ENCODE measurements at places on chromosomes 1 and 21.

- no peak for DNase-seq
Measured at GRCh38 chr1:167805041-167805556, 83.3 kb downstream of the MPZL1 start.

- DNase-seq = peak; percentile 28
Measured at GRCh38 chr1:46724991-46725735, 6.2 kb upstream of the EFCAB14 start.

DNA sequence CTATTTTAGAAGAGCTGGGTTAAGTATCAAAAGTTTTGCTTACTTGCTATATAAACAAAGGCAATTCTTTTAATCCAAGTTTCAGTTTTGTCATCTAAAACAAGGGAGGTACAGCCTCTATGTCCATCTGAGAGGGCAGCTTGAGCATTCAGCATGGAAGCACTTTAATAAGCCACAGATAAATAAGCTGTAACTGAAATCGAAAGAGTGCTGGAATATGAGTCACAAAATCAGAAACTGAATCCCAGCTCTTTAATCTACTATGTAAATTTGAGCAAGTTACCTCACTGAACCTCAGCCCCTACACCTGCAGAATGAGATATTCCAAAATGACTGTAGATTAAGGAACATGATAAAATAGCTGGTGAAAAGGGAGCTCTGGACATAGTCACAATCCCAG is 80.0 kb upstream of the HP1BP3 start:
- no peak for DNase-seq

- DNase-seq = peak; percentile 49
Measured at GRCh38 chr1:95043141-95043980, 29.4 kb downstream of the ALG14 start.

DNA sequence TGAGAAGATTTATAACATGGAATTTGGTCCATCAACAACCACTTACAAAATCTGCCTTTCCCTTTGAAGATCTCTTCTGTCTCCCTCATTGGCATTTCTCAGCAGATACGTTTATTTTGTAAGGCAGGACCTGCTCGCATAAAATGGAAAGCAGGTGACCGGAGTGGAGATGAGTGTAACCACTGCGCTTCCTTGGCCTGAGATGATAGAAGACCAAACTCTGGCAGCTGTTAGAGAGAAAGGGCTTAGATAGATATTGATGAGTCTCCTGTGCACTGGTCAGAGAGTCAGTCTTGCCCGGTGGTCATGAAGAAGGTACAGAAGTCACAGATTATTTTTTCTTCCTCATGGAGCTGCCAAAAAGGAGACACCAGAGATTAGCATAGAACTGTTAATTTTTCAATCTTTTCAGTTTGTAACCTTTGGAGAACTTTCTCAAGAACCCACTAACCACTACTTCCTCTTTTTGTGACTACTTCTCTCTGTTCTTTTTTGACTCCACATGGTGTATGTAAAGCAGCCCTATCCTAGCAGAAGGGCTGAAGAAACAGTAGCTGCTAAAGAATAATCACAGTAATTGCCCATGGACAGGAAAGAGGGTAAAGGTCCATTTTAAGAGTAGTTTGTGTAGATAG is 47.6 kb downstream of the FCRL3 start:
- no peak for DNase-seq

GRCh38 chr1:39187275-39188046 is 17.0 kb upstream of the MACF1 start:
- no peak for DNase-seq

DNA sequence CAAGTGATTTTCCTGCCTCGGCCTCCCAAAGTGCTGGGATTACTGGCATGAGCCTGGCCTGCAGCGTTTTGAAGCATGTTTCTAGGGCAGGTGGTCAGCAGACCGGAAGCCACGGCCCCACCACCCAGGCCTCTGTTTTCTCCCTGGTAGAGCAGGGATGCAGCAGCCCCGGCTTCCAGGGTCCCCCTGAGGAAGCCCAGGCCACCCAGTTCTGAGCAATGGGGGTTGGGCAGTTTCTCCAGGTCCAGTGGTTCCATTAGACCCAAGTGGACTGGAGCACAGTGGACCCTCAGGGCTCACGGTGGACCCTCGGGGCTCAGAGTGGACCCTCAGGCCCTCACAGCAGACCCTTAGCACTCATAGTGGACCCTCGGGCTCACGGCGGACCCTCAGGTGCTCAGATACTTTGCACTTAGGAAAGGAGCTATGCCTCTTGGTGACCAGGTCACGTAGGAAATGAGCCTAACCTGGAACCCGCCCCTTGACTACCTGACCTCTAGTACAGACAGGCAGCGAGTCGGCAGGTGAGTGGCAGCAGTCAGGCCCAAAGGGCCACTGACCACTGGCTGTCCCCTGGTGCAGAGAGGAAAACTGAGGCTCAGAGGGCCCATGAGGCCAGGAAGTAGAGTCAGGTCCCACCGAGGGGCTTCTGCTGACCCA is 4.6 kb upstream of the FNDC10 start:
- no peak for DNase-seq

GRCh38 chr1:46725736-46726108 is 6.8 kb upstream of the EFCAB14 start:
- no peak for DNase-seq

- DNase-seq = no peak
Measured at GRCh38 chr21:29365661-29366265, 67.0 kb downstream of the BACH1 start.

DNA sequence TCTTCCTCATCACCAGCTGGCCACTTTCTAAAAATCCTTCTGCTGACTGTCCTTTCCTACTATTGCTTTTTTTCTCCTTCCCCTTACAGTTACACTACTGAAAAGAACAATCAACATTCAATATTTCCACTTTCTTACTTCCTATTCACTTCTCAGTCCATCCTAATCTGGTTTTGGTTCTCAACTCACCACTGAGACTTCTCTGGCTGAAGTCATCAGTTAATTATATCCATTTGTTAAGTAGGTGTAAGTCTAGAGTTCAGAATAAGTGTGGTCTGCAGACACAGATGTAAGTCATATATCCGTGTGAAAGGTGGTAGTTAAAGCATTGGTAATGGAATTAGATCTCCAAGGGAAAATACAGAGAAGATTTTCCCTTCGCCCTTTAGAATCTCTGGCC is 21.4 kb downstream of the PEA15 start:
- DNase-seq = no peak

GRCh38 chr1:206658981-206659273 is 23.6 kb downstream of the DYRK3 start:
- no peak for DNase-seq

- DNase-seq = no peak
Measured at GRCh38 chr21:25561668-25562641, 45.3 kb downstream of the MRPL39 start.

- DNase-seq = peak; percentile 22
Measured at GRCh38 chr1:26094677-26095383, 16.8 kb upstream of the PDIK1L start.

DNA sequence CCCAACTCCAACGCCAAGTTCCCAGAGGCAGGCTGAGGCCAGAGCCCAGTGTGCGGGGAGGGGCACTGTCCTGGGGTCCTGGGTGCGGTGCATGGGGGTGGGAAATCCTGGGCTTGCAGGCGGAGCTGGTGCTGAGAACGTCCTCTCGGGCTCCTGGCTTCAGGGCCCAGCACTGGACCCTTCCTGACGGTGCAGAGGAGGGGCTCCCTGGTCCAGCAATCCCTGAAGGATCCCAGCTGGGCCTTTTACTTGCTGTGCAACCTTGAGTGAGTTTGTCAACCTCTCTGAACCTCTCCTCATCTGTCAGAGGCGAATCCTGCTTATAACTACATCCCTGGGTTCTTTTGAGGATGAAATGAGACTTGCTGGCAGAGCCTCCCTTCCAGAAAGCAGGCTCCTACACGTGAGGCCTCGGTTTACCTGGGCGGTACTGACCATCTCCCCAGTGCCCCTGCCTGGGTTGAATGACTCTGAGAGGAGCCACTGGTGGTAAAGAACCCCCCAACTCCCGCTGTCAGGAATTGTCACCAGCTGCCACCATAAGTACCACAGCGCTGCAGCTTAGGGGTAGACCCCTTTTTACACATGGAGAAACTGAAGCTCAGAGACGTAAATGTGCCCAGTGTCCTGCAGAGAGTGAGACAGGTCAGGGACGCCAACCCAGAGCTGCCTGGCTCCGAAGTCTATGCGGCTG is 77.3 kb downstream of the DHRS3 start:
- no peak for DNase-seq

DNA sequence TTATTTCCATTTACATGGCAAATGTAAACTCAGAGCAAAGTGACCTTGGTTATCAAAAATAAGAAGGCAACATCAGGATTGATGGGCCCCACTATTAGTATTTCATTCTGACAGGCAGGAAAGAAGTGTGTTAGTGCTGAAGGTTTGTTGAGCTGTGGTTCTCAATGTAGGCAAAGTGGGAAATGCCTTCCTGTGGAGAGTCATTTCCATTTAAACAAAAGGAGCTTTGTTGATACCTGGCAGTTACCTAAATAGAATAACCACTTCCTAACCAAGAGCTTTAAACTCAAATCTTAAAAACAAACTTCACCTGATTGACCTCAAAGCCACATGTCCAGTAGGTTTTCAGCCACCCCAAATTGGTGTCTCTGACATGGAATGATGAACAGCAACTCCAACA is 579.9 kb upstream of the BEND5 start:
- DNase-seq = no peak

DNA sequence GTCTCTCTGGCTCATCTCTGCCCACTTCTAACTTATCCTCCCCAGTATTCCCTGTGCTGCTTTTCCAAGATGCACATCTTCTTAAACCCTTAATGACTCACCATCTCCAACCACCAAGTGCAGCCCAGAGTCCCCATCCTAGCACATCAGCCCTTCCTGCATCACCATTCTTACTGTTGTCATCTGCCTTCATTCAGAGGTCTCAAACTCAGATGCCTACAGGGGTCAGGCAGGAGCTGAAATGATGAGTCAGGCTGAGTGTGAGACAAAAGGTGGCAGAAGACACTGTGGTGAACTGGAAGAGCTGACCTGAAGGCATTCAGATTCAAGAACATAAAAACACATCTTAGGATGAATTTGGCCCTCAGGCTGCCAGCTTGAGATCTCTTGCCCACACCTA is 34.6 kb downstream of the OLFML2B start:
- DNase-seq = no peak

- DNase-seq = no peak
Measured at GRCh38 chr21:36297938-36298572, 21.9 kb upstream of the MORC3 start.

DNA sequence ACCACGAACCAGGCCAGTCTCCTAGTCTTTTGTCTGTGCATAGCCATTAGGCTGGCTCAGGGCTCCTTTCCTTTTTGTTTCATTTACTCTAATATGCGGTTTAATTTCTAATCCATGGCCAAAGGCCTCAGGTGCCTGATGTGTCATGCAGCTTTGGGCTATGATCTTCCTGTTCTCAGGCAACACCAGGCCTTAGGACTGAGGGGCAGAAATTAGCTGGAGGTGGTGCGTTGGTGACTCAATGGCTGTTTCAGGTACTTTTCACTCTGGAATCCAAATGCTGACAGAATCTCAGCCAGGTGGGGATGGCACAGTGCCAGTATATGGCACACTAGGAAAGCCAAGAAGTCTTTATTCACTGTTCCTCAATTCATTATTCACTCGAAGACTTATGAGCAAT is 105.3 kb downstream of the CACNA1E start:
- DNase-seq = no peak

- DNase-seq = no peak
Measured at GRCh38 chr1:9441451-9442133, 97.7 kb upstream of the SLC25A33 start.

- DNase-seq = no peak
Measured at GRCh38 chr21:36815284-36815683, 116.4 kb downstream of the SIM2 start.

- DNase-seq = no peak
Measured at GRCh38 chr1:228101994-228102790, 933 bp downstream of the C1orf35 start.

DNA sequence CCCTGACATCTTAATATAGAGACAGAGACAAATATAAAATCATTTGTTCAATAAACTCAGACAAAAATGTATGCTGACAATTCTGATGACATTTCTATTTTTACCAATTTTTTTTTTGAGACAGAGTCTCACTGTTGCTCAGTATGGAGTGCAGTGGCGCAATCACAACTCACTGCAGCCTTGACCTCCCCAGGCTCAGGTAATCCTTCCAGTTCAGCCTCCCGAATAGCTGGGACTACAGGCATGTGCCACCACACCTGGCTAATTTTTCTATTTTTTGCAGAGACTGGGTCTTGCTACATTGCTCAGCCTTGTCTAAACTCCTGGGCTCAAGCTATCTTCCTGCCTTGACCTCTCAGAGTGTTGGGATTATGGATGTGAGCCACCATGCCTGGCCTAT is 13.6 kb upstream of the SIKE1 start:
- no peak for DNase-seq

GRCh38 chr21:45169001-45169400 is 94.6 kb downstream of the ADARB1 start:
- no peak for DNase-seq

GRCh38 chr1:244183037-244183436 is 132.0 kb downstream of the ZBTB18 start:
- DNase-seq = no peak

GRCh38 chr21:32826329-32827167 is 55.0 kb upstream of the PAXBP1 start:
- DNase-seq = no peak

GRCh38 chr1:166272155-166272554 is 105.4 kb upstream of the FAM78B start:
- no peak for DNase-seq

DNA sequence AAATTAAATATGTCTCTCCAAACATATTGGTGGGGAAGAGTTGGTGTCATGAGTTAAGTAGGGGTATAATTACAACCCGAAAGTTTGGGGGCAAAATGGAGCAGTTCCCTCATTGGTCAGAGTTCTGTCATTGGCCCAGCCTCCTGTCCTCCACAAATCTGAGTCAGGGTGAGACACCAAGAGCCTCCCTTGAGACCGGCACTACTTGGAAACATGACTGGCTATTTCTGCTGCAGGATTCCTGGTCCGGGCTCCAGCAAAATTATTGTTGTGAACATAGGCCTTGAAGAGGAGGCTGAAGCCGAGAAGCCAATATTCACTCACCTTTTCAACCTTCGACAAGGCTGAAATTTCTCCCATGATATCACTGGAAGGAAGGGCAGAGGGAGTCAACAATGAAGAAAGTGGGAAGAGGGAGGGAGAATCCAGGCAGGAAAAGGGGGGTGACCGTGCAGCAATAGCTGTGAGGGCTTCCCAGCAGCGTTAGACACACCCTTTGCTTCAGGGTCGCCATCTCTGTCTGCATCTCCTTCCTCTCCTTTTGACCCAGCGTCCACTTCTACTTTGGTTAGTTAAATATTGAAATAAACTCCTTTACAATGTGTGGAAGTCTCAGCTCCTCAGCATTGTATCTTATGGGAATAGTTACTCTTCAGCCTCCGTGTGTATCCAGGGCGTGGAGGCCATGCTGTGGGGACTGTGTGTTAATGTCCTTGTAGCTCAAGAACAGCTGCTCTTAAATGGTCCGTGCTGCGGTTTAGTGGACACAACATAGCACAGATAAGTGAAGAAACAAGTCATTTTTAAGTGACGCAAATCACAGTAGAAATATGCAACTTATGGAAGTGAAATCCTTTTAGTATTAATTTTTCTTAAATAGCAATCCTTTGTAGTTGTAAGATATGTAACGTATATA is 307.4 kb downstream of the DISC1 start:
- DNase-seq = no peak
